ENCODE measurements at places on chromosomes 4 and X.

DNA sequence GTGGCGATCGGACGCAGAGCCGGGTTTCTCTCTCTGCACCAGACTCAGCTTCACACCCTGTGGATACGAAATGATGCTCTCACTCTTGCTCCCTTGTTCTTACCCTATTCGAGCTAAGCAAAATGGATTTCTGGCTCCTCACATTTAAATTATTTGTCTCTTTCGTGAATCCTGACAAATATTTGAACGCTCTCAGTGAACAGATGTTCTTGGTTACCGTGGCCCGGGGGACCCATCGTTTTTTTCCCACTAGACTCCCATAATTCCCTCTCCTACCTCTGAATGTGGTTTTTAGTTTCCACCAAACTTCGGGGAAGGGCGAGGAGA is 630 bp downstream of the SMARCA5 start:
- no peak for DNase-seq

DNA sequence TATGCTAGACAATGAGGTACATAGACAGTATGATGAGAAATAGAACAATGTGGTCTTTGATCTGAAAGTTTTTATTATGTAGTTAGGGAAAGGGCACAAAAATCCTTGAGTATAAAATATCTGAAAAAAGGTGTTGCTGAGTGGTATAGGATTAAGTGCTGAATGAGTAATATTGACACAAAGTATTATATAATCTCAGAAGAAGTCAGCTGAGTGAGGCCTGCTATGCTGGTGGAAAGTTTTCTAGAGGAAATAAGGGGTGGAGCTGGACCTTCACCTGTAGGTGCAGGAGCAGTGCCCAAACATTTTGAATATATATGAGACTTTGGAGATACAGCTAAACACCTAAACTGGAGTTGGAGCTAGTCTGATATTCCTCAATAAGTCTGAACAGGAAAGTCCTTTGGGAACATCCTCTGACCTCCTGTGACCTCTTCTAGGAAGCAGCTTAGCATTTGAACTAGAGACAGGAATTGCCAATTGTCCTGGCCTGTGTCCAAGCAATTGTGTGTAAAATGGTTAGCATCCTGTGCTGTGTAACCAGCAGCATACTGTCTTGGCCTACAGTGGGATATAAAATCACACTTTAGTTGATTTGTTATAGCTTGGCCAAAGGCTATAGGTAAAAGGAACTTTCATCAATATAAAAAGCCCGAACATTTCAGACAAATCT is 285.3 kb downstream of the ANKRD50 start:
- DNase-seq = no peak

GRCh38 chr4:5801696-5802095 is 90.7 kb downstream of the EVC start:
- DNase-seq = no peak

GRCh38 chr4:100894339-100894870 is 376.6 kb upstream of the EMCN start:
- no peak for DNase-seq

DNA sequence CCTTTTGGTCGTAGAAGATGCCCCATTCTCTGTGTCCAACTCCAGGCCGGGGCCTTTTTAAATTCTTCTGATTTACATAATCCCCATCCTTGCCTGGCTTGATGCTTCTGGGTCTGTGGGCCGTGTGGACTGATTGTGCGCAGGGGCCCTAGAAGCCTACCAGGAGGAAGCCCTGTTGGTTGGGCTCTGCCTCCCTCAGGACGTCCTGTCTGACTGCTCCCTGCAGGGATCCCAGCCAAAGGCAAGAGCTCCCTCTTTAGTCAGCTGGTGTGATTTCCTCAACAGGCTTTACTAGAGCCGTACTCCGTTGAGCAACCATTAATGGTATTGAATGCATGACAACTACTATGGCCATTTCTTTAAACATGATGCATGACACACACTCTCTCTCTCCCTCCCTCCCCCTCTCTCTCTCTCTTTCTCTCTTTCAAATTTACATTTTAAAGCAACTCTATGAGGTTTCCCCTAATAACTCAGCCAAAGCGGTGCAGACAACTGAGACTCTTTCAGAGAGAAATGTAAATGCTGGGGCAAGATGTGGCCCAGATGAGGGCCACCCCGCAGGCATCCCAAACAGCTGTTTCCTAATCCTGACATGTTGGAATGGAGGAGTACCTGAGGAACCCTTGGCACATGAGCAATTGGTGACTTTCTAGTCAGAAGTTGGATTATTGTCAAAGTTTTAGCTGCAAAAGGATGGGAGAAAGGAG is 117.3 kb downstream of the DRD5 start:
- peak; percentile 32 for DNase-seq

DNA sequence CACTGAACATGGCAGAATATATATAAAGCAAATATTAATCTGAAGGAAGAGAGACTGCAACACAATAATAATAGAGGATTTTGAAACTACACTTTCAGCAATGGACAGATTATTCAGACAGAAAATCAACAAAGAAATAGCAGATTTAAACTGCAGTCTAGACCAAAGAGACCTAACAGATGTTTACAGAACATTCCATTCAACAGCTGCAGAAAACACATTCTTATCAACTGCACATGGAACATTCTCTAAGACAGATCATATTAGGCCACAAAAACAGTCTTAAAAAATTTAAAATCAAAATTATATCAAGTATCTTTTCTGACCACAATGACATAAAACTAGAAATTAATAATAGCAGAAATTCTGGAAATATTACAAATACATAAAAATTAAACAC is 27.1 kb downstream of the CENPE start:
- no peak for DNase-seq

DNA sequence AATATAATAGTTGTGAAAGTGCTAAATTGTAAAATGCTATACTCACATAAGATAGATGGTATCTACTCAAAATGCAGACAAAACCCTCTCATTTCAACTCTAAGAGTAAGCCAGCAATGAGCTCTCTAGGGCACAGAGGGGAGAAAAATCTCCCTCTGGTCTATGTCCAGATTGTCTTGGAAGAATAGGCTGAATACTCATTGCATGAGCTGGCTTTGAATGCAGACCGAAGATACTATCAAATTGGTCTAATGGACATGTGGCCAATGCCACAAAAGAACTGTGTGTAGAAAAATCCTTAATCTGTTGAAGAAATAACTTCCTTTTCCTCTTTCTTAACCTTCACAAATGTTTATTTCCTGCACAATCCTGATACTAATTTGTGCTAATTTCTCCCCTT is 3.5 kb downstream of the ZXDA start:
- no peak for DNase-seq

GRCh38 chr4:94523617-94524016 is 71.9 kb downstream of the PDLIM5 start:
- DNase-seq = no peak

DNA sequence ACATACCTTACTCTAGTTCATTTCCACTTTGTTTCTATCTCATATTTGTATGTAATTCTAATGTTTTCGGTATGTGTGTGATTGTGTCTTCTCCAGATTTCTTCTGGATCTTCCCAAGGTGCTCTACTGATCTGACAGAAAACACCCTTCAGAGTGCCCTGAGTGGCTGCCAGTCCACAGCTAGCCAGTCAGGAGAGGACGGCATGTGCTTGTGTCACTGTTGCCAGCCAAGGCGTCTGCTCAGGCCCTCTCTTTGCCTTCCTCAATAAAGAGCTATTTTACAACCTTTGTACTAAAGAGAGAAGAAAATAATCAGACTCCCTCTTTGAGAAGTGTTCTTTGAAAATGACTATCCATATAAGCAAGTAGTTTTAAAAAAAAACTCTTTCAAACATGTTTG is 29.0 kb downstream of the CD99L2 start:
- no peak for DNase-seq

DNA sequence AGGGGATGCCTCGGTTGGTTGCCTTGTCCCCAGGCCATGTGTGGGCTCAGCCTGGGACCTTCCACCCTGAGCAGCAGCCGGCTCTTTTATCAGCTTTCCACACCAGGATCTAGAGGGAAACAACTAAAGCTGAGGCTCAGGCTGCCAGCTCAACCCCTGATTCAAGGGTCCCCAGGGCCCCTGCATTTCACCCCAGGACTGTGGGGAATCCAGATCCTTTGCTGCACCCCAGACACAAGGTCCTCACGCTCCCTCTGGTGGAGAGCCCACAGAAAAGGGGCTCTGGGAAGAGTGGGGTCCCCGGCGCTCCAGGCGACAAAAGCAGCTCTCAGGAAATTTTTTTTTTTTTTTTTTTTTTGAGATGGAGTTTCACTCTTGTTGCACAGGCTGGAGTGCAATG is 64.3 kb downstream of the ZFYVE28 start:
- DNase-seq = no peak

DNA sequence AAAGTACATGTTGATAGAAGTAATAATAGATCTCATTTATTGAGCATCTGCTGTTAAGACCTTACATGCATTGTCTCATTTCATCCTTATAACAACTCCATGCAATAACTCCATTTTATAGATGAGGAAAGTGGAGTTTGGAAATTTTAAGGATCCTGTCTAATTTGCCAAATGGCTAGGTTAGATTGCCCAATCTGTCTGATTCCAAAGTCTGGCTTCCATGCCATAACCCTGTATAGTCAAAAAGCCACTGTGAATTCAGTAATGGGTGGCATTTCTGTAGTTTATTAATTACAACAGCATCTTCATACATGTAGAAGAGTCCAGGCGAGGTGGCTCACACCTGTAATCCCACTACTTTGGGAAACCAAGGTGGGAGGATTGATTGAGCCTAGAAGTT is 8.8 kb upstream of the ELOVL6 start:
- no peak for DNase-seq

GRCh38 chr4:173821876-173822275 is 291.8 kb upstream of the HAND2 start:
- no peak for DNase-seq

GRCh38 chr4:13236485-13236884 is 247.7 kb downstream of the RAB28 start:
- no peak for DNase-seq

GRCh38 chr4:5963611-5964010 is 54.6 kb downstream of the C4orf50 start:
- no peak for DNase-seq

DNA sequence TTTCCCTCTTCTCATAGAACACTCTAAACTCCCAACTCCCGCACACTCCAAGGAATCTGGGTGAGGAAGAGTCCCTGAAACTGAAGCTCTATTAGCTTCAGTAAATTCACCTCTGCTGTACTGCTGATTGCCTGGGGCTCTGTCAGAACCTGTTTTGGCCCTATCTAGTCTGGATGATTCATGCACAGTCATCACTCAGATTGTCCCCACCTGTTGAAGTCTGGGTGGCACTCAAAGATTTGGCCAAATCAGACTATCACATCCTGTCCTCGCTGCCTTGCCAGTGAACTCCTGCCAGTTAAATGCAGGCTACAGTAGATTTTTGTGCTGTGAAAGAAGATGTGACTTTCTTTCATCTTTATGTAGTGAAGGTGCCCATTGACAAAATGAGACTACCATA is 63.5 kb upstream of the EMCN start:
- no peak for DNase-seq

GRCh38 chr4:153909672-153910071 is 120.8 kb upstream of the SFRP2 start:
- DNase-seq = no peak

DNA sequence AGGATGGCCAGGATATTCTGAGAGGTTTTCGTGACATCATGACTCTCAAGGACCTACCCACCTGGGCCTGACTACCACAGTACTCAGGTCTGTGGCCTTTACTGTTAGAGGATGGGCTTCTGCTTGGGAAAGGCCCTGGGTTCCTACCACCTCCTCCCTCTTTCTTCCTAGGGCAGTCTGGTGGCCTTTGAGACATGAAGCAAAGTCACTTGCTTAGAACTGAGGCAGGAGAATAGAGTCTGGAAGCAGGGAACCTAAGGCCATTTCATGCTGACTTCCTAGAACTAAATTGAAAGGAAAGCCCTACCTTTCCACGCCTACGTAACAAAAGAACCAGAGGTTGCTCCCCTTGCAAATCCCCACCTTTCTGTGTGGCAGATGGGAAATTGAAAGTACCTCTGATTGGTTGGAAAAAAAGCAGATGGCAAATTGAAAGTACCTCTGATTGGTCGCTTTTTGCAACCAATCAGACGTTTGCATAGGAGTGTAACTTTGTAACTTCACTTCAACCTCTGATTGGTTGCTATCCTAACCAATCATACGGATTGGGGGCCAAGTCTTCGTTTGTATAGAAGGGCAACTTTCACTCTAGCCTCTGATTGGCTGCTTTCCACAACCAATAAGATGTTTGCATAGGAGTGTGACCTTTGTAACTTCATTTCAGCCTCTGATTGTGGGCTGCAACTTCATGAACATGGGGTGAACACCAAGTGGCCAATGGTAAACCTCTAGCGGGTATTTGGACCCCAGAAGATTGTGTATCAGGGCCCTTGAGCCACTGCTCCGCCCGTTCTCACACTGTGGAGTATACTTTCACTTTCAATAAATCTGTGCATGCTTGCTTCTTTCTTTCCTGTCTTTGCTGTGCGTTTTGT is 9.9 kb upstream of the AKAP14 start:
- DNase-seq = no peak

- DNase-seq = no peak
Observed at GRCh38 chr4:86333236-86333635, 26.6 kb downstream of the MAPK10 start.

- DNase-seq = no peak
Observed at GRCh38 chrX:20547611-20548051, 280.9 kb upstream of the RPS6KA3 start.

DNA sequence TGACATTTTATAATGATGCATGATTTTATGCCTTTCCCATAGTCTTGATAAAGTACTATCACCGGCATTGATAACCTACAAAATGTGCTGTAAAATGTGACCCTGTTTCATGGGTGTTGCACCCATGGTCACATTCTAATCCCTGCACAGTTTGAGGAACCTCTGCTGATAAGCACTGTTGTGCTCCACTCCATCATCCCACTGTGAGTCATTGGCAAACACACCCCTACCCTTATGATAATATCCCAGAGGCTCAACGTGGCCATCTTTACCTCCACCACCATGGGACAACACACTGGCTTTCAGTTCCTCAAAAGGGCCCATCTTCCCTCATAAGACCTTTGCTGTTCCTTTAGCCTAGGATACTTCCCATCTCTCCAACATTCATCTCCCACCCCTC is 32.0 kb upstream of the SGMS2 start:
- no peak for DNase-seq

DNA sequence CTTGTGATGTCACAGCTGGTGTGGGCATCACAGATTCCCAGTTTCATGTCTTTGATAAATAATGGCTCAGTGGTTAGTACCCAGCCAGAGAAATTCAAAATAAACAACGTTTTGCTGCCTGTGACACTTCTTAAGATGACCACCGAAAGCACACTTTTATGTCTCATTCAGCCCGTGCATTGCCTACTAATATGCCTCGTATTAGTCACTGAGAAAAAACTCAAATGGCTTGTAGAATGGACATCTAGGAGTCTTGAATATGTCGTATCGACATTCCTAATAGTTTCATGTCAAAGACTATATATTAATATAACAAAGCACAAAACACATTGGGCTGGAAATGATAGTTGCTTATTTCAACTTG is 103.9 kb upstream of the FAT1 start:
- no peak for DNase-seq

DNA sequence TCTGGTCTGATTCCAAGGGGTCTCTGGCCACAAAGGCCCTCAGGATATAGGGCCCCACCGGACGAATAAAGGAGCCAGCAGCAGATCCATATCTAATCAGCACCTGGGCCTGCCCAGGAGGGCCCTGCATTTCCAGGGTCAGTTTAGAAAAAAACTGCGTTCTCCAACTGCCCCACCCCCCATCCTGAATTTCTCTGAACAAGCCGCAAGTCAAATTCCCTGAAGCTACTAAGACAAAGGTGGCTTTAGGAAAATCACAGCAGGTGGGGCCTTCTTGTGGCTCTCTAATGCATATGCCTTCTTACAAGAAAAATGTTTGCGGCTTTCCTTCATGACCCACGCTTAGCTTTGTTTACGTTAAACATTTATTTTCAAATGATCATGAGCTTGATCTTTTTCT is 76.6 kb downstream of the MBNL3 start:
- DNase-seq = no peak
